NCI-H2081 treated with DMSO at 0.1 percent for 48 hours (cell line): ENCODE measurements at places on chromosomes 6 and 20.

DNA sequence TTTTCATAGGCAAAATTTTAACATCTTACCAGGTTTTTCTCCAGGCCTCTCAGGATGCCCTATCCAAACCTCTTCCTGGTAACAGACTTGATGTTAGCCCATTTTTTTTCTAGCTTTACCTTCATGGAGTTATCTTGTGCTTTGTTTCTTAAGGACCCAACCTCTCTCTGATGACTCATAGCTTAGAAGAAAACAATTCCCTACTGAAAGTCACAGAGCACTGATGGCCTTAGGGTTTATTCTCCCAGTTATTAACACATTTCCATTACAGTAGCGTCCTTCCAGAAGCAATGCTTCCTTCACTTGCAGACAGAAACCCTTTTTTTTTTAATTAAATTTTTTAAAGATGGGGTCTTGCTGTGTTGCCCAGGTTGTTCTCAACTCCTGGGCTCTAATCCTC is 79.4 kb downstream of the IYD start:
- DNase-seq, result no peak

DNA sequence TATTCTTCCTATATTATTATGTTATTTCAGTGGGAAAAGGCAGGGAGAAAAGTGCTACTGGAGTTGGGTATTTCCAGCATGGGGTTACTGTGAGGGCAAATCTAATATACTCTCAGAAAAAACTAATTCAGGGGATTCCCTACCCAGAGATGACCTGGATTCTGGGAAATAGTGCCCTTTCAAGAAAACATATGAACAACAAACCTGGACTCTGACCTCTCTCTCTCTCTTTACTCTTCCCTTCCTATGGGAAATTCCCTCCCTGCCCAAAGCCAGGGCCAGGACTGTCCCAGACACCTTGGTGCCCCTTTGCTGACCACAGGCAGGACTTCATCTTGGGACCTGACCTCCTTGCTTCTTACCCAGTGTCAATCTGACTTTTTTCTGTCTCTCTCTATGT is 1.6 kb upstream of the UBD start:
- no peak for DNase-seq

GRCh38 chr20:57450419-57450818 is 59.2 kb downstream of the RBM38 start:
- no peak for DNase-seq

- no peak for DNase-seq
Observed at GRCh38 chr6:160069459-160069858, 52.2 kb upstream of the SLC22A1 start.

DNA sequence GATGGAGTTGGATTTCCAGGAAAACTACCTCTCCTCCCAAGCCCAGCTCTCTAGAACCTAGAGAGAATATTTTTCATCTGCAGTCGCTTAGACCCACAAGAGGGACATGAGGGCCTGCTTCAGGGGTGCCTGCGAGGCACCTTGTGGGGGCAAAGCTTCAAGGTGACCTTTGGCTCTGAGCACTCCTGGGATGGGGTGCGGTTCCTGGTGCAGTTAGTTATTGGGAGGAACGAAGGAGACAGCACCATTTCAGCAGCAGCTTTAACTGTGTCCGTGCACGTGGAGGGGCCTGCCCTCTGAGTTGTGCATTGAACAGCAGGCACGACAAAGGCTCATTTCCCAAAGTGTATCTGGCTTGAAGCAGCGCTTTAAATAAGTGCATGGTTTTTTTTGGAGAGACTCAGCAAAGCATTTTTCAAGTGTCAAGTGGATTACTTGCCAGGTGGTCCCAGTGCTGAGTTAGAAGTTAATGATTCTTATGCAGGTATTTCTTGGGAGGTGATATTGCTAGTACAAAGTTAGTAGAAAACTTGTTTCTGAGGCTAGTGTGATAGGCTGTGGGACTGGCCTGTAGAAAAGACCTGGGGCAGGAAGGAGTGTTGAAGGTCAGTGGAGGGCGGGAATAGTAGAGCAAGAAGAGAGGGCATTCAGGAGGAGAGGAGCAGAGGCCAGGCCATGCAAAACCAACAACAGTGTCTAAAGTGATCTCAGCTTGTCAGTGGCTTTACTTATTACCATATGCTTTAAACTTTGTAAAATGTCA is 3.8 kb downstream of the IGF2R start:
- DNase-seq, result no peak

DNA sequence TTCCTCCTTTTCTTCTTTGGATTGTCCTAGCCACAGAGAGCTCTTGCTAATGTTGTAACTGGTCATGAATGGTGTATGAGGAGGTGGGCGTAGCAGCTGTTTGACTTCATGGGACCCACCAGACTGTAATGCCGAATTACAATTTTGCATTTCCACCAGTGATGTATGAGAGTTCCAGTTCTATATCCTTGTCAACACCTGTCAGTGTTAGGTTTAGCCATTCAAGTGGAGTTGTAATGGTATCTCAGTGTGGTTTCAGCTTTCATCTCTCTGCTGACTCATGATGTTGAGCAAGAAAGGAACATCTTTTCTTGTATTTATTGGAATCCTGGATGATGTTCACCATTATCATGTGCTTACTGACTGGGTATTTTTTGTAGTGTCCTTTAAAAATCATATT is 5.1 kb downstream of the IGF2R start:
- DNase-seq, result no peak

DNA sequence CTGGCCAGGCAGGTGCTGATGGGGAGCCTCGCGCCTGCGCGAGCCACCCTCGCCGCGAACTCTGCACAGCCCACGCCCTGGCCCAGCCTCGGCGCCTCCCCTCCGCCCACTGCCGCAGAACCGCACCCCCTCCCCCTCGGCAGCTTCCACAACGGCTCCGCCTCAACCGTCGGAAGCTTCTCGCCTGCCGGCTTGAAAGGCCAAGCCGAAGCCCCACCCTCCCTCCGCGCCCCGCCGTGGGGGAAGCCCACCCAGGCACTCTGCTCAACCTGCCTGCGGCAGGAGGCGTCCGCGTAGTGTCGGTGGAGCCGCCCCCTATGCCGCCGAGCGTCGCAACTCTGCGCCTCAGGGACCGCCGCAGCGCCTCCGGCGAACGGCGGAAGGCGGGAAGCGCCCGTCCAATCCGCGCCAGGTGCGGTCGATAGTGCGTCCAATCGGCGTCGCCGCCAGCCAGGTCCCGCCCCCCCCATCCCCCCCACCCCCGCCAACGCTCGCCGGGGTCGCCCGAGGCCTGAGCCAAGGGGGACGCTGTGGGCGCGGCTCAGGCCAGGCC is at the start of gene SYCP2:
Gene SYCP2, minus strand, starts transcription at position 342 of the 553 bp plus-strand sequence. CDS start 11,224 bp downstream, outside the sequence.
- no peak for DNase-seq

DNA sequence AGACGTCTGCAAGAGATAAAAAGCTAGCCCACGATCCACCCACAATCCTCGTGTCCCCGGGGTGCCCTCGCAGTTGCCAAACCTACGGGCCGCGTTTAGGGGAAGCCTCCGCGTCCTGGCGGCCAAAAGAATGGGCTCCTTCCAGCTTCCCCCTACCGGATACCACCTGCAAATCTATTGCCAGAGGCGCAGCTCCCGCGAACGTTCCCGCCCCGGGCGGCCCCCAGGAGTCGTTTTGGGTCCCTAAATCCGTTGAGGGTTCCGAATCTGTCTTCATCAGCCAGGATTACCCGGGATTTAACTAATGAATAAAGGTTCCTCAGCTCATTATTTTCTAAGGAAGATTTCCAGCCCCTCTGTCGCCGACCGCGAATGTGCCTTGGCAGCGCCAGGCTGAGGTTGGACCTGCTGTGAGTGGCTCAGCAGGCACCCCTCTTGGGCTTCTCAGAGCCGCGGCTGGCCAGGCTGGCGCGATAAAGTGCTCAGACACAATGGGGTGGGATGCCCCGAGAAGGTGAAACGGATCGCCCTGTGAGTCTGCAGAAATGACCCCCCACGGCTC is 2.8 kb upstream of the VSX1 start:
- no peak for DNase-seq

- DNase-seq, result no peak
Observed at GRCh38 chr6:14016935-14017625, 92.3 kb downstream of the RNF182 start.

DNA sequence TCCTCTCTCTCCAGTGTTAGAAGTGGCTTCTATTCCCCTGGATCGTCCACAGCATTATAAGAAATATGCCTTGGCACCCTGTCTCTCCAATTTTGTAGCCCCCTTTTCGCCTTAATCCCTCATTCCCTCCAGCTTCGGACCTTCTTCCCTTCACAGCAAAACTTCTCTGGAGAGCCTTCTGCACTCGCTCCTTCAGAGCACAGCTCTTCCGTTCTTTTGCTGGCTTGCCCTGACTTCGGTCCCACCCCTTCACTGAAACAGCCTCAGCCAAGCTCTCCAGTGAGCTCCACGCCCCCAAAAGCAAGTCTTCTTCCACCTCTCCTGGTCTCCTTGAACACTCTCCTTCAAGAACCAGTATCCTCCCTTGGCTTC is 134.7 kb upstream of the RNF24 start:
- DNase-seq, result no peak

- no peak for DNase-seq
Observed at GRCh38 chr6:21431526-21431925, 162.0 kb upstream of the SOX4 start.
